Esophagus mucosa (tissue), 1 donor: ENCODE measurements at places on chromosomes 1 and 21. TPM values are rescaled to one million over a fixed set of nuclear protein-coding genes. Genes with fewer than 3 reads are reported as not detected.

- ATAC-seq, result no peak
Observed at GRCh38 chr1:30472009-30472408, 251.4 kb downstream of the MATN1 start.

DNA sequence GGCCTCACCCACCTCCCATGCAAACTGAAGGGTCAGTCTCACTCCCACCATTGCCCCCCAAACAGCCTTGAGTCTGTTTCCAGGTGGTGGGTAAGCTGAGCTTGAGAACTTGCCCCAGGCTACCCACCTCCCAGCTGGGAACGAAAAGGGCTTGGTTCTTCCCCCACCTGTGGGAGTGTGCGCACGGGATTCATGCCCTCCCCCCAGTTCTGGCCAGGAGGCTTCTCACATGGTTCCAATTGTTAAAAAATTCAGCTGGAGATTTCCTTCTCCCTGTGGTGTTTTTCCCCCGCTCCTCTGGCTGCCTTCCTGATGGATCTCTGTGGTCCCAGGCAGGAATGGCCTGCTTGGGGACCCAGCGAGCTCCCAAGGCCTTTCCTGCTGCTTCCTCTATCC, 81.8 kb upstream of the C21orf91 start:
- no peak for ATAC-seq

- peak; percentile 69 for ATAC-seq
Observed at GRCh38 chr1:116826818-116827606, 72.8 kb downstream of the CD2 start.

DNA sequence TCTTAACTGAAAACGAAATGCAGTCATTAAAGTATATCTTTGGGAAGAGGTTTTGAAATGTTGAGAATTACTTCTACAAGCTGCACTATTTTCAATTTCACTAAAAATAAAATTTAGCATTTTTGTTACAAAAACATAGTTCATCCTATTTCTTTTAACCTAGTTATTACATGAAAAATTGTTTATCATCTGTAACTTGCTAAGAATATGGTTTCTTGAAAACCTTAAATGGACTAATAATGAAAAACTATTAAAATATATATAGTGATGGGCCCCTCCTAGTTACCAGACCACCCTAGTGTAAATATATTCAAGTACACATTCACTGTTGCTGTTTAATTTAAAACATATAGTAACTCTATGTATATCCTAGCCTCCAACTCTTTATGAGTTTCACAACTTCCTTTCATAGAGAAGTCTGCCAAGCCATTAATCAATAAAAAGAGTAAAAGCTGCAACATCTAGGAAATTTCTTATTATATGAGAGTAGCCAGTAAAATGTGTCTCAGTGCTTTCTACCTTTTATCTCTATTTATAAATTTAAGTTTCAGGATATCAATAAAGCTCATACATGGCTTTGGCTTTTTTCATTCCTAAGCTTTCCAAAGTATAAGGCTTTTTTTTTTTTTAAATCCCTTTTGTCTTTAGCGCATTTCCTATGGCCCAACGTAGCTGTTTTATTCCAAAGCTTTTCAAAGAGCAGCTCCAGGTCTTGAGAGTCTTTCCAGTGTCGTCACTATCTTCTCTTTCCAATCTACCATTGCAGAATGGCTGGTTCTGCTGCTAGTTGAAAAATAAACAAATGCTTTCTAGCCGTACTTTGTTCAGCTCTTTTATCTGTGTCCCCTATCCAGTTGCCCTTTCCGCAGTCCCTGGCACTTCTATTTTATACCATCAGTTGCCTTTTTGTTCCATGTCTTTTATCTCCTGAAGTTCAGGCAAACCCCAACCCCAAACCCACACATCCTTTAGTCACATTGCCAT, 6.5 kb downstream of the IRF2BP2 start:
- no peak for ATAC-seq

DNA sequence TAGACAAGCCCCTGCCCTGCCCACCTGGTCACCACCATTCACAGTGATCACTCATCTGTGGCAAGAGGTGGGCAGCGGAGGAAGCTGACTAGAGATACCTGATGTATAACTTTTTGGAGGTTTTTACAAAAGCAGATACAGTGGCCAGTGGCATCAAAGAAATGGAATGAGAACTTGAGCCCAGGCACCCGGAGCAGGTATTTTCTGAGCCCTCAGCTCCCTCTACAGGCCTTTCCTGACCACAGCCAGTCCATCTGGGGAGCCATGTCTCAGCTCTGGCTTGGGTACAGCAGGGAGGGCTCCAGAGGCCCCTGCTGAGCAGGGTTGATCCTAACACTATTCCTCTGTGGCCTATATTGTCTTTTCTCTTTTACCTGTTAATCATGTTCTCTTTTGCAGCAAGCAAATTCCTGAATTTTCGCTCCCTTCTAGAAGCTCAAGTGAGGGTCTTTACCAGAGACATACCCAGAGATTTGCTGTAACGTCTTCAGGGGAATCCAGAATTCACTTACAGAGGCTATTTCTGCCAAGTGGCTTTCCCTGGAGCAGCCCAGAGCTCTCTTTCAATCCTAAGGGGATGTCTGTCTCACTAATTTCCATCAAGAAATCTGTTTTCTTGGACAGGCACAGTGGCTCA, 27.3 kb downstream of the GPR157 start:
- ATAC-seq, result peak; percentile 58

GRCh38 chr1:163561580-163562295, 240.0 kb downstream of the NUF2 start:
- no peak for ATAC-seq

DNA sequence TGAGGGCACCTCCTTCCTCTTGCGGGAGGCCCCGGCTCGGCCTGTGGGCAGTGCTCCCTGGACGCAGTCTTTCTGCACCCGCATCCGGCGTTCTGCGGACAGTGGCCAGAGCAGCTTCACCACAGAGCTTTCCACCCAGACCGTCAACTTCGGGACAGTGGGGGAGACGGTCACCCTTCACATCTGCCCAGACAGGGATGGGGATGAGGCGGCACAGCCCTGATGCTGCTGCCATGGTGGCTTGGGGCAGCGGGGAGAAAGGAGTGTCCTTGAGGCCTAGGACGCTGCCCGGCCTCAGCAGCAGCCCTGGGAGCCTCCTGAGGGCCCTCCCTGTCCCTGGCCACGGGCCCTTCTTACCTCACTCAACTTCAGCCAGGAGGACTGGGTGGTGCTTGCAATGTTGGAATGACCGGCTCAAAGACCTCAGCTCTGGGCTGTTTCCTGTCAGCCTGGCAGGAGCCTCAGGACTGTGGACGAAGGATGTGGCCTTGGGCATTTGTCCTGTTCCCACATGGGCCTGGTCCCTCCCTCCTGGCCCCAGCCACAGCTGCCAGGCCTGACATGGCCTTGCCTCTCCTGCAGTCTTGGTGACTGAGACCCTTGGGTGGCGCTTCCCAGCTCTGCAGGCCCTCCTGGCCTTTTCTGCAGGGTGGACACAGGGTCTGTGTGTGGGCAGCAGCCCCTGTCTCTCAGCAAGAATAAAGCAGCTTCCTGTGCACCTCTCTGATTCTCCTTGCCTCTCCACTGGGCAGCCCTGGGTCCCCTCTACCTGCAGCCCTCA, 45.9 kb downstream of the TRIM11 start:
- ATAC-seq, result no peak

DNA sequence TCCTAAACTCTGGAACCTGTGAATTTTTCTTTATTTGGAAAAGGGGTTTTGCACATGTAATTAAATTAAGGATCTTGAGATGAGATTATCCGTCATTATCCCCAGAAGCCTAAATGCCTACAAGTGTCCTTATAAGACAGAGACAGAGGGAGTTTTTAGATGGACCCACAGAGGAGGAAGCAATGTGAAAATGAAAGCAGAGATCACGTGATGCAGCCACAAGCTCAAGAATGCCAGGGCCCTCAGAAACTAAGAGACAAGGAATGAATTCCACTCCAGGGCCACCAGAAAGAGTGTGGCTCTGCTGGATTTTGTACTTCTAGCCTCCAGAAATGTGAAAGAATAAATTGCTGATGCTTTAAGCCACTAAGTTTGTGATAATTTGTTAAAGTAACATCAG, 183.6 kb upstream of the UBE2U start:
- ATAC-seq, result no peak

Gene NBPF4
- total RNA-seq, result 0.08 TPM

Gene RRAGC
- 32.8 TPM for total RNA-seq

Gene UBXN10
- total RNA-seq, result 0.04 TPM
